AG08395 (cell line): ENCODE measurements at places on chromosomes 12 and 14.

- DNase-seq: no peak
These were observed 24.2 kb downstream of the ST8SIA1 start for GRCh38 chr12:22310275-22310674.

GRCh38 chr14:98280436-98280835 is 991.6 kb downstream of the BCL11B start:
- no peak for DNase-seq

DNA sequence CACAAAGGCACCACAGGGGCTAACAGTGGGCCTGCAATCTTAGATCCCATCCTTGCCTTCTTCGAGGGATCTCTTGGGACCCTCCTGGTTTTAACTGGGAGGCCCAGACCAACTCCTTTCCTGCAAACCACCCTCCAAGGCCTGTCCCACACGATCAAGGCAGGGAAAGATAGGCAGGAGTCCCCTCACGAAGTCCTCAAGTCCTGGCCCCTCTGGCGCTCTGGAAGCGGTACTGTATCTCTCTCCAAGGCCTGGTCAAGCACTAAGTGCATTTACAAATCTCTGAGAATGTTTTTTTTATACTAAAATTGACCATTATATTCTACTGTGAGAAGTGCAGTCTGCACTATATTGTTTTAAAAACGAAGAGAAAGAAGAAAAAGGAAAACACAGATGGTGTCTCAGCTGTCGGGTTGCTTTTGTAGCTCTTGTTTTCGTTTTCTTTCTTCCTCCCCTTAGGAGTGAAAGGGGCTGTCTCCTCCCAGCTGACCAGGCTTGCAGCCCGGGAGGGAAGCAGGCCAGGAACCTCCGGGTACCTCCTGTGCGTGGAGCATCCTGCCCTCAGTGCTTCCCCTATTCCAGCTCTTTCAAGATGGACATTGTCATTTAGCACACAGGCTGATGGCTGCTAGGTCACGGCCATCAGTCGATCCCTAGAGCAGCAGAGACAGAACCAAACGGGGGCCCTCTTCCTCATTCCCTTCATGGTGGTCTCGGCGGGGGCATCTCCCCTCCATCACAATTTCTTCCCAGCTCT is 56.7 kb downstream of the FAM222A start:
- DNase-seq: no peak

GRCh38 chr14:38616959-38617358 is 361.1 kb upstream of the CLEC14A start:
- DNase-seq: no peak

- DNase-seq: peak; percentile 72
These were observed at the start of gene PDE3A for GRCh38 chr12:20368114-20368650. TSS of gene PDE3A (plus strand) at chr12:20368537. CDS start at chr12:20369285, 748 bp downstream.
